Activated CD4-positive, alpha-beta memory T cell treated with anti-CD3 and anti-CD28 coated beads for 36 hours (primary cell): ENCODE measurements at places on chromosomes 5 and 9. TPM values are rescaled to one million over a fixed set of nuclear protein-coding genes. Genes with fewer than 3 reads are reported as not detected.

GRIN1 gene
- not detected for total RNA-seq

FCN1 gene
- not detected for total RNA-seq

STKLD1 gene
- total RNA-seq = 0.90 TPM

PKD2L2 gene
- total RNA-seq = not detected

ABCA1 gene
- total RNA-seq = 6.1 TPM

NR2F1 gene
- total RNA-seq = not detected

F2RL1 gene
- 2.9 TPM for total RNA-seq

RAI14 gene
- 5.4 TPM for total RNA-seq

NSUN2 gene
- 86.7 TPM for total RNA-seq

AFAP1L1 gene
- not detected for total RNA-seq

GDA gene
- not detected for total RNA-seq

KIF24 gene
- total RNA-seq = 5.6 TPM
